Kidney (tissue), 22 donors: ENCODE measurements at places on chromosomes 6 and 20.

DNA sequence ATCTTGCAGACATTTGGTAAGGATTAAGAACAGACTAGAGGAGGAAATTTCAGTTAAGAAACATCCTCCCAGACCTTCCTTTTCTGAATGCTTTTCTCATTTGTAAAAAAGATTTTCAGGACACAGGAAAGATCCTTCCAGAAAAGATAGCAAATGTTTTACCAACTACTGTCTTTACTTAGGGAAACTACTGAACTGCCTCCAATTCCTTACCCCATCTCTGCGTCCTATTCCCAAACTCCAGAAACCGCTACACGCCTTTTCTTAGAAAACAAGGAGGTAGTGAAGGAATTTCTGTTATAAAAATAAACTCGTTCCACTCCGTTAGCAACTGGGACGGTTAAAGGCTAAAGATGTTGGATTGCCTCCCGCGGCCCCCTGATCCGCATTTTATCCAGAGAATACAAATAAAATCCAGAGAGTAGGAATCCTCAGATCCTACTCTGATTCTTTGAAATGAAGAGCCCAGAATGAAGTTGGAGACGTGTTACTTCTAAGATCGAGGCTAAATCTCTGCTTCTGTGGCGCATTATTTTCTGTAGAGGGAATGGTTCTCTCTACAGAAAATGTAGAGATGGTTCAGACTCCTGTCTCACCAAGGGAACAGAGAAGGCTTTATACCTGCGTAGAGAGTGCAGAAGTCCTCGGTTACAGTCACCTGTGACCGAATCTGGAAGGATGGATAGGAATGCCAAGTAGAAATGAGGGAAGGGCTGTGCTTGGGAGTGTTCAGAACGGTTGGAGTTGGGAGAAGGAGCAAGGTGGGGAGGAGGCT is 133.0 kb downstream of the GPX5 start:
- DNase-seq, result peak; percentile 14

GRCh38 chr6:139494376-139494990 is 120.0 kb upstream of the CITED2 start:
- no peak for DNase-seq

- DNase-seq, result no peak
Observed at GRCh38 chr6:362924-363249, 28.7 kb upstream of the IRF4 start.

- DNase-seq, result no peak
Observed at GRCh38 chr6:10205120-10205519, 209.8 kb downstream of the TFAP2A start.

DNA sequence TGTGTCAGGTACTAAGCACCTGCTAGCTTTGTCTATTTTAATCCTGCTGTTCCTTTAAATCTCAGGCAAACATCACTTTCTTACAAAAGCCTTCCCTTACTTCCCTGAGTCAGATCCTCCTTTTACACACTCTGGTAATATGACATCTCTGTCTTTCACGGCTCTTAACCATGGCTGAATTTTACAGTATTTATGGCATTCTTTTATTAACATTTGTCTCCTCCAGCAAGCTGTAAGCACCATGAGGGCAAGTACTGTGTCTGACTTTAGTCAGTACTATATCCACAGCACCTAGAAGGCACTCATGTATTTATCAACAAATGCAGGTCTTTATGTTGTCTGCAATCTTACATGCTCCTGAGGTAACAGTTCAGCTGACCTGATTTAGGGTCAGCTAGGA is 33.7 kb upstream of the HBS1L start:
- no peak for DNase-seq

- no peak for DNase-seq
Observed at GRCh38 chr6:111027219-111027618, 45.4 kb downstream of the RPF2 start.

DNA sequence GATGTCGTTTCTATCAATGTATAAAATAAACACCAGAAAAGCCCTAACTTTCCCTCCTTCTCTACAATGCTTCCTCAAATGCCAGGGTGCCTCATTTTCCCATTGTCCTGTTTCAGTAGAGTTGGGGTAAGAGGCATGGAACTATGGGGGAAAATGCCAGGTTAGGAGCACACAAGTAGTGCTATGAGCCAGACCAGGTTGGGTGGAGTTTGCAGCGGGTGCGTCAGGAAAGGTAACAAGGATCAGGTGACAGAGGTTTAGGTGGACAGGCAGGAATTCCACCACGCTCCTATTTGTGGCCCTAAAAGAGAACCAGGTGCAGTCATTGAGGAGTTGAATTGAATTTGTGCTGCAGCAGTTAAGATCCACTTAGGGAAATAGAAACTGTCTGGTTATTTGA is 36.5 kb downstream of the SYTL3 start:
- DNase-seq, result no peak

DNA sequence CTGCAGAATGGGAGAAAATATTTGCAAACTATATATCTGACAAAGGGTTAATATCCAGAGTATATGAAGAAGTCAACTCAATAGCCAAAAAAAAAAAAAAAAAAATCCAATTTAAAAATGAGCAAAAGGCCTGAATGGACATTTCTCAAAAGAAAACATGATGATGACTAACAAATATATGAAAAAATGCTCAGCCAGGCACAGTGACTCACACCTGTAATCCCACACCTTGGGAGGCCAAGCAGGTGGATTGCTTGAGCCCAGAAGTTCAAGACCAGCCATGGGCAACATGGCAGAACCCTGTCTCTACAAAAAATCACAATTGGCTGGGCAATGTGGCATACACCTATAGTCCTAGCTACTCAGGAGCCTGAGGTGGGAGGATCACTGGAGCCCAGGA is 2.1 kb upstream of the ECHDC1 start:
- no peak for DNase-seq

DNA sequence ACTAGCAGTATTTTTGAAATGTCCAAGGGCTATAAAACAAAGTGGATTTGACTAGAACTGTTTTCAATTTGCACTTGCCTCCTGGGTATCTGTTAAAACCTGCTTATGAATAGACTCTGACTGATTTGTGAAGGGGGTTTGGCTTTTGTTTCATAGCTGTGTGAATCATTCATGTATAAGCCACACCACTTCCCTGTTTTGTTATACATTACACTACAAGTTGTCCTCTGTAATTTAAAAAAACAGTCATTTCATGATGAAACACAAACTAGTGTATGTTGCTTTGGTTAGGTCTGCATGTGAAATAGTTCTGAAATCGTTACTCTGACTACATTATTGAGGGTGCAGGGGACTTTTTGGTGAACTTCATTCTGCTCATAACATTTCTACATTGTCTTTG is 121.7 kb downstream of the NKAIN2 start:
- DNase-seq, result no peak

DNA sequence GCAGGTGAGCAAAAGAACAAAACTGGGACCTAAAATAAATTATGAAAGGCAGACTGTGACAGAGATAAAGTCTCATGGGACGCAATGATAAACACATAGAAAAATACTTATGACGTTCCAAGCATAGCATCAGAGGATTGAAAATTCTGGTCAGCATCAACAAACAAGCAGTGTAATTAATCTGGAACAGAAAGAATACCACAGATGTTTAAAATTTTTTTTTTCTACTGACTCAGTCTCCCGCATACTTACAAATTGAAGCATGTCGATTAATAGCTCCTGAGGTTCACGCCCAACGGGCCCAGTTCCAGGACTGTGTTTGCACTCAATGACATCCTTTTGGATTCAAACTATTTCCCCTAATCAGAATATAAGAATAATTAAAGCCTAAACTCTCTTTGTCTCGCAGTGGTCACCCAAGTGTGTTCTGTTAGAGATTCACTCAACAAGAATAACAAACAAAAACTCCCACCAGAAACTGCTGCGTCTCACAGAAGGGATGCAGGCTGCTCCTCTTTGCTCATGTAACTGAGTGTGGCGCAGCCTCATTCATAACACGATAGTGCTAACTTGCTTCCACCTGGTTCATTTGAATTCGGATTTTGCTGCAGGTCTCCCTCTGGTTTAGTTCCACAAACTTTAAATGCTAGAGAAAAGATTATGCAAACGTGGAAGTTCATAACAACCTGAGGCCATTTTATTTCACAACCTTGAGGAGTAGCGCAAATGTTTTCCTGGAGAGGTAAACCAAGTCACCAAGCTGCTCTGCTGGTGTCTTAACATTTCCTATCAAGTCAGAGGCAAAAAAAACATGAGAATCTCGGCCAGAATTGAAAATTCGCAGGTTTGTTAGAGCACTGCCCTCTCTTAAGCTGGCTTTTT is 69.0 kb upstream of the CITED2 start:
- DNase-seq, result no peak

GRCh38 chr20:58294497-58295455 is 14.7 kb upstream of the RAB22A start:
- DNase-seq, result no peak

GRCh38 chr6:107354451-107354850 is 104.9 kb downstream of the PDSS2 start:
- DNase-seq, result no peak

GRCh38 chr6:43547222-43547621 is 28.6 kb downstream of the XPO5 start:
- no peak for DNase-seq

- no peak for DNase-seq
Observed at GRCh38 chr6:14573703-14574290, 456.2 kb downstream of the CD83 start.

DNA sequence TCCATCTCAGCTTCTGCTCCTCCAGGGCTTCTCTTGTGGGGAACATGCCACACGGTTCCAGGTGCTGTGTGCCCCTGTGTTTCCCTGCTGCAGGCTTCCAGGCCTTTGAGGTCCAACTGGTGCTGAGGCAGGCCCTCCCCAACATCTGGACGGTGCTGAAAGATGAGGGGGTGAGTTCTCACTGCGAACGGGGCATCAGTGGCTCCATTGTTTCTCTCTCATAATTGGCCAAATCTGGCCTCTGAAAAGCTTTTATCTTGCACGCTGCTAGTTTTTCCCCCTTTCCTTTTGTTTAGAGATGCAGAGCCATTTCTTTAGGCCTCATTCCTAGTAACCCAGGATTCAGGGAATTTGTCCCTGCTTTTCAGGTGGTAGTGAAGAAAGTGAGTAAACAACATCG is 8.6 kb downstream of the PNLDC1 start:
- DNase-seq, result no peak

DNA sequence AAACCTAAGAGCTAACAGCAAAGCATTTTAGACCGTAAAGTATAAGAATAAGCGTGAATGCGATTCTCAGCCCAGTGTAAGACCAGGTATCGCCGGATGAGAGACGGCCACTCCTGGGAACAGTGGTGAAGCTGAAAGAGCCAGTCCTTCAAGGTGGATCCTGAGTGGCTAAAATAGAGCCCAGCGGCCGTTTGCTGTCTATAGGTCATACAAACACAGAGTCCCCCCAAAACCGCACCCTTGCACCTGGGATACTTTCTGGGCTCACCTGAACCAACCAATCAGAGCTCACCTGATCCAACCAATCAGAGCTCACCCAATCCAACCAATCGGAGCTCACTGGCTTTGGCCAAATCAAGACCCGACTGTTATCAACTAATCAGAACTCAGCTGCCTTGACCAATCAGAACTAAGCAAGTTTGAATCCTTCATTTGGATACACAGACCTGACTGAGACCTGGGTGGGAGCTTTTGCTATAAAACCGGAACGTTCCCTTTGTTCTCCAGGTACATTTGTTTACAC is 248.2 kb downstream of the DLL1 start:
- DNase-seq, result no peak
